Glomerular endothelial cell (primary cell): ENCODE measurements at places on chromosomes 7 and 10. TPM values are rescaled to one million over a fixed set of nuclear protein-coding genes. Genes with fewer than 3 reads are reported as not detected.

CYP3A5 gene
- 0.10 TPM in 1 of 2 replicates, not detected in the other for total RNA-seq

STEAP4 gene
- total RNA-seq = not detected in 2 replicates

XRCC2 gene
- total RNA-seq = 1.9 and 4.6 TPM in 2 replicates

PTPRZ1 gene
- total RNA-seq = not detected in 2 replicates

LIPK gene
- not detected in 2 replicates for total RNA-seq

BTRC gene
- 13.8 and 18.8 TPM in 2 replicates for total RNA-seq

ANKRD26 gene
- 3.3 and 6.2 TPM in 2 replicates for total RNA-seq

ADRB1 gene
- 0.05 and 0.93 TPM in 2 replicates for total RNA-seq

- DNase-seq = no peak
Measured at GRCh38 chr7:112184455-112184854, 21.7 kb downstream of the DOCK4 start.

DNA sequence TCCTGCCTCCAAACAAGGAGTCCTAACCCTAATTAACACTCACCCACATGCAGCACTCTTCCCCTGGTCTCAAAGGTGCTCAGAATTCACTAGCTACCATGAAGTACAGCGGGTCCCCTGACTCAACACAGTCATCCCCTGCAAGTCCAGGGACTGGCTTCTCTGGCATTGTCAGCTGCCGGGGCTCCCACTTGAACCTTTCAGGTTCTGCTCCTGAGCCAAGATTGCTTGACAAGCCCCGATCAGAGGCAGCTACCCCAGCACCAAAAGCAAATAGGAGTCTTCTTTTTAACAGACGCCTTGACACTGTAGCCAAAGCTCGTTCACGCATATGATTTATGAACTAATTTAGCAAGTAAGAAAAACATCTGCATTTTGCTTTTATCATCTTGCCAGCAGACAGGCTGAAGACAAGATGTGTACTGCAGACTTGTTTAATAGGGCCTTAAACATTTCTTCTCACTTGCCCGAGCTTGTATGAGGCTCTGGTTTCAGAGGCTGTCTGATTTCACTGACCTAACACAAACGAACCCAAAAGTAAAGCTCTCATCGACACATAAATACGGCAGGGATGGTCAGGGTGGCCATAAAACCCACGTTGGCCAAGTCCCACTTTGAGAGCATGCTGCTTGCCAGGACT lies 67.6 kb upstream of the ADAM12 start:
- no peak for DNase-seq

- no peak for DNase-seq
Measured at GRCh38 chr7:50712252-50713122, 70.2 kb downstream of the GRB10 start.

DNA sequence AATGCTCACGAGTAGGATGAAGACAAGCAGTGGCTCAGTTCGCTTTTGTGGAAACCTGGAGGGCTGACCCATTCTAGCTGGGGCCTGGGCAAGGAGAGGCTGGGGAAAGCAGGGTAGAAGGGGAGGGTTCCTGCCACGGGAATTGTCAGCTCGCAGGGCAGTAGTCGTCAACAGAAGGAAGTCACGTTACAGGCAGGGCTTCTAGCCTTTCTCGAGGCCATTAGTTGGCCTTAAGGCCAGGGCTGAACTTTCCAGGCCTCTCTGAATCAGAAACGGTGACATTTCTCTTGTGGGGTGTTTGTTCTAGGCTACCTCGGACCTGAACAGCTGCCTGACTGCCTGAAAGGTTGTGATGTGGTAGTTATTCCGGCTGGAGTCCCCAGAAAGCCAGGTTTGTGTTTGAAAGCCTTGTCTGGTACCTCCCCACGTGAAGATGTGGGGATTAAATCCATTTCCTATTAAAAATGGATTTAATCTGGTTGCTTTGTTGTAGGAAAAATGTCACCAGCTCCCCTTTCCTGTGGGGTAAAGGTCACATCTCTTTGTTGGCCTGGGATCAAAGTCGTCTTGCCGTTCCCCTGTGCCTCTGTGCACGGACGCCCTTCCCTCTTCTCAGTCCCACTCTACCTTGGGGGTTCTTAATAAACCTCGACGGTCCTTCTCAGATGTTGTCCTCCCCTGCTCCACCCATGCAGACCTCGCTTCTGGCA lies 9.4 kb downstream of the MDH2 start:
- no peak for DNase-seq

DNA sequence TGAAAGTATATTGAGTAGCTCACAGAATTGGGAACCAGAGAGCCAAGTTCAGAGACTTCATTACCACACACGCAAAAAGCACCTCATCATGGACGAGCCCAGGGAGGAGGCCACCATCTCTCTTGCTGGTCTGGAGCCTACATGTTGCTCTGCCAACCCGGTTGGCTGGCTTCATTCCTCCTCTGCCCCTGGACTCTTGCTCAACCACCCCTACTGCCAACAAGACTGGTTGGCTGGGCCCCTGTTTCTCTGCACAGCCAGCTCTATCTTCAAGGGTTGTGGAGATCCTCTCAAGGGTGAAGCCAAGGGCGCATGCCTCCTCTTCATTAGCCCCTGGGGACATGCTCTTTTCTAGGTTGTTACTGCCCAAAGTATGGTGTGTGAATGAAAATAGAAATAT lies 142.7 kb downstream of the JCAD start:
- no peak for DNase-seq

DNA sequence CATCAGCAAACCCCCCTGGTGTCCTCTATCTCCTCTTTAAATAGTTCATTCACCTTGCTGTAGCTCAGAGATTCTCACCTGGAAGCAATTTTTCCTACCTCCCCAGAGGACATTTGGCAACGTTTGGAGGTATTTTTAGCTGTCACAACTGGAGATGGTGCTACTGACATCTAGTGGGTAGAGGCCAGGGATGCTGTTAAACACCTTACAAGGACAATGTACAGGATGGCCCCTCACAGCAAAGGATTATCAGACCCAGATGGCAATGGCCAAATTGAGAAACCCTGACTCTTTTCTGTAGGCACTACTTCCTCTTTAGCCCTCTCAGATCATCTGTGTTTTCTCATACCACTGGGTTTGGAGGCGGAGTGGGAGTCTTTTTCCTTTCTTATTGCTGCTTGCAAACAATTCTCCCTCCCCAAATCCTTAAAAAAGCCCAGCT lies 13.2 kb upstream of the TRA2A start:
- no peak for DNase-seq

- peak; percentile 93 for DNase-seq
Measured at GRCh38 chr7:108419961-108420908, 36.0 kb downstream of the NRCAM start.

GRCh38 chr10:88270871-88271713 lies 312.0 kb downstream of the RNLS start:
- no peak for DNase-seq

DNA sequence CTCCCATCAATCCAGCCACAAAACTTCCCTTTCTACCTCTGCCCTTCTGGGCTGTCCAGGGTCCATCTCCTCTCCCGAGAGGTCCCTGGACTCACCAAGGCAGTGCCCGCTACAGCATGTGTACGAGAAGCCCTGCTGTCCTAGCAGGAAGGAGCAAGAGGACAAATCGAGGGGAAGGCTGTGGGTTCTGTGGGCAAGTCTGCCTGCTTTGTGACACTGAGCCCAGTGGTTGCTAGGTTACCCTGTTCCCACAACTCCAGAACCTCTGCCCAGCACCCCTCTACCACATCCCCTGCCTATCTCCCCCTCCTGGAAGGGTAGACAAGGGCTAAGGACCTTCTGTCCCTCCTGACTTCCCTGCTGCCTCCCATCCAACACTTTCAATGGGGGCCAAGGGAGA lies at the start of gene TBATA:
Gene TBATA, minus strand, starts transcription at position 188 of the 400 bp plus-strand sequence. CDS start 1,998 bp downstream, outside the sequence.
- DNase-seq = no peak

DNA sequence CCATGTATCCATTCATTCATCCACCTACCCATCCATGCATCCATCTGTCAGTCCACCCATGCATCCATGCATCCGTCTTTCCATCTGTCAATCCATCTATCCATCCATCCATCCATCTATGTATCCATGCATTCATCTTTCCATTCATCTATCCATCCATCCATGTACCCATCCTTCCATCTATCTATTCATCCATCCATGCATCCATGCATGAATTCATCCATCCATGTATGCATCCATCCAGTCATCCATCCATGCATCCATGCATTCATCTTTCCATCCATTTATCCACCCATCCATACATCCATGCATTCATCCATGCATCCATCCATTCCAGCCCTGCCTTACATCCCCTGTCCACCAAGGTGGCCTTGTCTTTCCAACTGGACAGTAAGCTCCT lies 45.7 kb downstream of the SORCS3 start:
- no peak for DNase-seq

- no peak for DNase-seq
Measured at GRCh38 chr10:75367021-75367487, 34.5 kb downstream of the ZNF503 start.

DNA sequence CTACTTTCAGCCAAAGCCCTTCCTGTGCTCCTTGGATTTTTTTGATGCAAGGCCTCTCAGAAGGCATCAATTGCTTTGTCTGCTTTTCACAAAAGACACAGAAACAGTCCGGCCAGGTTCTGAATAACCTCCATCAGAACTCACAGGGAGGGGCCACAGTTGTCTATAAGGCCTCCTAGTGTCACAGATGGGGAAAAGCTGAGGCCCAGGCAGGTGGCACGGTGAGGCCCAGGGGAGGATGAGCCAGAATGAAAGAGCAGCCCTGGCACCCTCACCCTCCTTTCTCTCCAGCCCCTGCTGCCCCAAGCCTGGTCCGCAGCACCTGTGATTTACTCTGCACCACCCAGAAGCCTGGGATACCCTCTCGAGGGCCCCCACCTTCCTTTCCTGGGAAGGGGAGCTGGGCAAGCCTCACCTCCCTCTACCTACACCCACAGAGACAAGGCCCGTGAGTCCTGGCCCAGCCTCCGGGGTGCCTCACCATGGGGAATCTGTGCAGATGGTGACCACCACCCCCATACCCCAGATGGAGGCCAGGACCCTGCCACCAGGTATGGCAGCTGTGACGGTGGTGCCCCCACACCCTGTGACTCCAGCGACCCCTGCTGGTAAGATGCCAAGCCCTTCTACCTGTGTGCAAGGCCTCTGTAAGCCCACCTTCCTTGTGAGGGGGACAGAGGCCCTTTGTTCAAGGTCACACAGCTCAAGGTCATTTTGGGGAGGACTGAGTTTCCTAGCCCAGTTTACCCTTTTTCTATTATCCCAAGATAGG lies 26.2 kb upstream of the ZNF467 start:
- DNase-seq = no peak

DNA sequence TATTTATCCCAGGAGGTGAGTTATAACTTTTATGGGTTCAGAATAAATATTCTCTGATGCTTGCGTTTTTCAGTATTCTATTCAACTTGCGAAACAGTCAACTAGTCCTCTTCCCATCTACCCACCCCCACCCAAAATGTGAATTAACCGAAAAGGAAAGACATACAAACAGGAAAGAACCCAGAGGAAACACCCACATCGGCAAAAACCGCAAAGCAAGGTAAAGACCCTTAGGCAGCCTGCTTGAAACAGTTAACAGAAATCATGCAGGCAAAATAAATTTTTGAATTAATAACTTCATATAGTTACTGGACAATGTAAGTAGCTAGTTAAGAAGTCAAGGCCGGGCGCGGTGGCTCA lies 5.4 kb downstream of the ZC3HAV1 start:
- no peak for DNase-seq

DNA sequence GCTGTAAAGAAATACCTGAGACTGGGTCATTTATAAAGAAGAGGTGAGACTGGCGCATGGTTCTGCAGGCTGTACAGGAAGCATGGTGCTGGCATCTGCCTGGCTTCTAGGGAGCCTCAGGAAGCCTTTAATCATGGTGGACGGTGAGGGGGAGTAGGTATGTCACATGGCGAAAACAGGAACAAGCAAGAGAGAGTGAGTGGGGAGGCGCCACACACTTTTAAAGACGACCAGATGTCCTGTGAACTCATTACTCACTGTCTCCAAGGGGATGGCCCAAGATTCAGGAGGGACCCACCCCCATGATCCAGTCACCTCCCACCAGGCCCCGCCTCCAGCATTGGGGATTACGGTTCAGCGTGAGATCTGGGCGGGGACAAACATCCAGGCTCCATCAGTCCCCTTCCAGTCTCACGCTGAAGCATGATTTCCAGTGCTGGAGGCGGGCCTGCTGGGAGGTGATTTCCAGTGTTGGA lies 3.2 kb downstream of the ZNF316 start:
- DNase-seq = no peak

DNA sequence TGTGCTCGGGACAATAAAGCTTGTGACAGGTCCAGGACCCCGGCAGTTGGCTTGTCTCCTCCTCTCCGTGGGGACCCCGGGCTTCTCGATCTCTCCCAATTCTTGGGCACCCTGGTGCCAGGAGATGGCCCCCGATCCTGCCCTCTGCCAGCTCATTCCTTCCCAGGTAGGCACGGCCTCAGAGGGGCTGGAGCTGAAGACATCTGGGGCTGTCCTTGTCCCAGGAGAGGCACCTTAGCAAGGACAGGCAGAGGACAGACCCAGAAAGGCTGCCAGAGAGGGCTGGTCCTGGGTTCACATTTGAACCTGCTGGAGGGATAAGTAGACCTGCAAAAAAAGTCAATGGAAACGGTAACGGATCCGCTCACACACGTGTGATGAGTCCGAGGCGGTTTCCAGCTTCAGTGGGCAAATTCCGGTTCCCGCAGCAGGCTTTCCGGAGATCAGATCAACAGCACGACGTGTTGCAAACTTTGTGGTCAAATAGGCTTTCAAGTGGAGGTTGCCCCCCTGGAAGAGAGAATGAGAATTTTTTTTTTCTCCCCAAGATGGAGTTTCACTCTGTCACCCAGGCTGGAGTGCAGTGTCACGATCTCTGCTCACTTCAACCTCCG lies 47.7 kb upstream of the GTF2IRD1 start:
- DNase-seq = no peak

GRCh38 chr10:78700413-78700812 lies 368.4 kb upstream of the ZMIZ1 start:
- peak; percentile 29 for DNase-seq

DNA sequence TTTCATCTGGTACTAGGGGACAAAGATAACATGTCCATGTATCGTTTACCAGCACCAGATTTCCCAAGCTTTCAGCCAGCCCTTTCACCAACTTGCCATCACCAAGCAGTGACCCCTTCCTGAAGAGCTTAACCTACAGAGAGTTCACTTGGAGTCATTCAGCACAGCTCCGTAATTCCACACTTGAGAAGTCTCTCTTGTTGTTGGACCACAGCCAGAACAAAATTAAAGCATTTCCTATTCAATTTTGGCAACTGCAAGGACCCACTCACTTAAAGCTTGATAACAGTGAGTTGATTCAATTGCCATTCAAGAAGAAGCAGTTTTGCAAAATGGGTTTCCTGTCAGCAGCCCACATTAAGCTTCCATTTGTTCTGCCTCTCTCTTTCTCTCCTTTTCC lies 88.5 kb upstream of the LRRTM3 start:
- DNase-seq = no peak

DNA sequence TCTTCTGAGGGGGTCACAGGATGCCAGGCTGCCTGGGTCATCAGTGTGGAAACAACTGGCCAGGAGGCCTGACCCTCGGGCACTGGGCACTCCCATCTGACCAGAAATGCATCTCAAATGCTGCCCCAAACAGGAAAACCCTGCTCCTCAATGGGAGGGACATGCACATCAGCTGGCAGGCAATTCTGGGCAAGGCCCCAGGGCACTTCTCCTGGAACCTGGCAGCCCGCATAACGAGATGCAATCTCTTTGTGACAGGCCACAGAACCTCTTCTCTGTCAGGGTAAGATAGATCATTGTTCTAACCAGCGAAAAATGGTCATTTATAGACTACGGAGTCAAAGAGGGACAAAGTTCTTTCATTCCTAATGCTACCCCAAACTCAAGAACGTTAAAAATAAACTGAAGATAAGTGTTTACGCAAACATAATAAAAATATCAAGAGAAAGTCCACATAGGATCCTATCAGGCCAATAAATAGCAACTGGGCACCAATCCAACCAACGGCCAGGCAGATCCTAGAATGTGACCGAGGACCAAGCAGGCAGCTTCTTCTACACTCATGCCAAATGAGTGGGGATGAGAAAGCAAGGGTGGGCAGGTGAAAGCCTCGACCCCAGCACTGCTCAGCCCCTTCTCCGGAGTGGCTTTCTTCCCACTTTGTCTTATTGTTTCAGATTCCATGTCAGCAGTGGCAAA lies 212.3 kb downstream of the TCERG1L start:
- DNase-seq = no peak
